NCI-H510A treated with DMSO at 0.1 percent for 48 hours (cell line): ENCODE measurements at places on chromosomes 1 and 21.

DNA sequence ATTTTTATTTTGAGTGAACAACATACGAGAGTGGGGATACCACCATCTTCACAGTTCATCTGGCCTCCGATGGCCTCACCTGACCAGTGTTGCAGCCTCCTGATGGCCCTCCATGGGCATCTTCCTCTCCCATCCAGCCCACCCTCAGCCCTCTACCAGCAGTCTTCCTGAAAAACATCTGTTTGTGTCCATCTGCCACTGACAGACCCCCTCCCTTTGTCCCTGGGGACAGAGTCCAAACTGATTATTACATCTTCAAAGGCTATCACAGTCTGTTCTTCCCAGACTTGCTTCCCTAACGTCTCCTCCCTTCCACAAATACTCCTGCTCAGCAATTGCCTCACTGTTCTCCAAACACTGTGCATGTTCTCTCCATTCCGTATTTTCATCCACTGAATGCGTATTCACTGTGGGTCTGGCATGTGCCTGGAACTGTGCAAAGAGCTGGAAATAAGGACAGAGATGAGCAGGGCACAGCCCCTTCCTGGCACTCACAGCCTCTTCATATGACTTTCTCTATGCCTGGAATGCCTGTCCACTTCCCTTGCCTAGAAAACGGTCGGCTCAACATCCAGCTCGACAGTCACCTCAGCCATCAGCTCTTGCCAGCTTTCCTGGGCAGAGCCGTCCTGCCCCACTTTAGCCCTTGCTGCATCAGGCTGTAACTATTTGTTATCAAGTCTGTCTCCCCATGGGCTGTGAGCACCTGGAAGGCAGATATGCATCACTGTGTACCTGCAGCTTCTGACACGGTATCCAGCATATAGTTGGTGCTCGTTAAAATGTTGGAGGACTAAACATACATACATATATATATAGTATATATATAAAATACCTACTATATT lies 8.3 kb upstream of the ATF3 start:
- DNase-seq = no peak

DNA sequence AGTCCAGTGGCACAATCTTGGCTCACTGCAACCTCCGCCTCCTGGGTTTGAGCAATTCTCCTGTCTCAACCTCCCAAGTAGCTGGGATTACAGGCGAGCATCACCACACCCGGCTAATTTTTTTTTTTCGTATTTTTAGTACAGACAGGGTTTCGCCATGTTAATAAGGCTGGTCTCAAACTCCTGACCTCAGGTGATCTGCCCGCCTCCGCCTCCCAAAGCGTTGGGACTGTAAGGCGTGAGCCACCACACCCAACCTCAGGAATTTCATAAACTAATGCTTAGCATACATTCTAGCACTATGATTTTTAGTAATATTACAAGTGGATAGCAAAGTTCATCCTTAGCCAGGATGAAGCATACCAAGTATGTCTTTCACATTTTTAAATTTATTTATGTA lies 8.7 kb downstream of the DNAJC11 start:
- no peak for DNase-seq

DNA sequence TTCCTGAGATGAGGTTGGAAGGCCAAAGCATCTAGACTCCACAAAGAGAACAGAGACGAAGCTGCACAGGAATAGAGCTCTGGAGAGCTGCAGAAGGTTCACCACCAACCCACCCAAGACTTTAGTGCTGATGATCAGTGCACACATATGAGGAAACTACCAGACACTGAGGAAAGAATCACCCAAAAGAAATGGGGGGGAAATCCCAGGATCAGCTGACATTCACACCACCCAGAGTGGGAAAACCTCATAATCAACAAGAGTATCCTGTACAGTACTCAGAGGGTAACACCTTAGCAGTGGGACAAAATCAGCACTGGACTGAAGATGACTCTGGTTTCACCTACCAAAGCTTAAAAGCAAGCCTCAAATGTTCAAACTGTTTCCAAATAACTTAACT lies 36.4 kb downstream of the DENND1B start:
- DNase-seq = no peak

- DNase-seq = no peak
Measured at GRCh38 chr1:25173809-25174340, 58.4 kb downstream of the SYF2 start.

DNA sequence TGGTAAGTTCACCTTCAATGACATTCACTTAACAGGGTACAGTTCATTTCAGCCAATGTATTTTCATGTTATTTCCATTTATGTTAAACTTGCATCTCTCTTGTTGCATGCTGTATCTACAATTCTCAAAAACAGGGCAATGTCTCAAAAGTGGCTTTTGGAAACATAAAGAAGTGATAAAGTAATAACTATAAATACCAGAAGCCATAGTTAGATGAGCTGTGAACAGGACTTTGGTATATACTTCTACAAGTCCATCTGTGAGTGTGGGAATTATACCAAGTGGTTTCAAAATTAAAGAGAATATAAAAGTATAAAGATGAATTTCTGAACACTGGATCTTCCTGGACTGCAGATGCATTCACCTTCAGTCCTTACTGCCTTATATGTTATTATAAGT lies 585.4 kb upstream of the PBX1 start:
- no peak for DNase-seq

GRCh38 chr1:53687901-53688300 lies 51.1 kb downstream of the GLIS1 start:
- no peak for DNase-seq
